ENCODE measurements at places on chromosomes 1 and 21.
A peak's percentile ranks its signal among the peaks of the same experiment; 100 is the strongest.

DNA sequence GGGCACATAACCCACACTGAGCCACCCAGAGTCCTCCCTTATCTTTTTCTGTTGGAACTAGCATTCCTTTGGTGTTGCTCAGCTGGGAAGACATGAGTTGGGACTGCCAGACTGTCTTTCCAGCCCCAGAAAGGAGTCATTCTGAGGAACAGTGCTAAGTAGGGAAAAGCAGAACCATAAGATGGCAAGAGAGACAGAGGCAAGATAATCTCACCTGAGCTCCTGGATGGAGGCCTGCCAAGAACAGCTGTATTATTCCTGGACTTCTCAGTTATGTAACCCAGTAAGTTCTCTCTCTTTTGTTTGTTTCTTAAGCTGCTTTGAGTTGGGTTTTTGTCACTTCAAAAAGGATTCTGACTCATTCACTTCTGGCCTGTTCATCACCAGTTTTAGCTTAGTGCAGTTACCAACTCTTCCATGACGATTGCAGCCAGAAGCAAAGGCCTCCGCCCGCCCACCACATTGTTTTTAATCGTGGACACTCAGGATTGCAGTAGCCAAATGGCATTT lies 134.4 kb downstream of the OMA1 start:
- no peak for DNase-seq

GRCh38 chr1:113887402-113888175 lies at the start of gene BCL2L15:
TSS of gene BCL2L15 (minus strand) at chr1:113887581. CDS start at chr1:113887375, 206 bp downstream.
- DNase-seq: no peak

DNA sequence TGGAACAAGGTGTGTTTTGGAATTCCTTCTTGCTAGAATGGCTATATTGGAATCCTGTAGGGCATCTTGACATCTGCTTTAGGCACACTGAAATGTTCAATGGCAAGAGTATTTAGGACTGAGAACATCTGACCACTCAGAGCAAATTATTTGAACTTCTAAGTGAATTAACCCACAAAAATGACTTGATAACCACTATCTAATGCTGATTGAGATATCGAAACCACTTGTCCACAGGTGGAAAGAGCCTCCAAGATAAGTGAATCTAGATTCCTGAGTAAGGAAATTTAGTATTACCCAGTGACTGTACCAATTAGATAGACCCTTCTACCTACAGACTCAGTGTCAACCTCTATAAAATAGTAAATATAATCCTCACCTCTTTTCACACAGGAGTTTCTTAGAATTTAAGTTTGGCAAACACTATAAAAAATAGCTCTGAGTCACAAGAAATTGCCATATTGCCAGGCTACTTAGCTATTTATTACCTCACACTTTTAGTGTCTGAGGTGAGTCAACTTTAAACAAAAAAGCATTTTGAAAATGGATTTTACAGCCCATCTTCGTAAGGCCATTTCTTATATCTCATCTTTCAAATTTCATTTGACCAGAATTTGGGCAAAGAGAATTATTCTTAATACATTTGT lies 421.8 kb downstream of the PTBP2 start:
- no peak for DNase-seq

DNA sequence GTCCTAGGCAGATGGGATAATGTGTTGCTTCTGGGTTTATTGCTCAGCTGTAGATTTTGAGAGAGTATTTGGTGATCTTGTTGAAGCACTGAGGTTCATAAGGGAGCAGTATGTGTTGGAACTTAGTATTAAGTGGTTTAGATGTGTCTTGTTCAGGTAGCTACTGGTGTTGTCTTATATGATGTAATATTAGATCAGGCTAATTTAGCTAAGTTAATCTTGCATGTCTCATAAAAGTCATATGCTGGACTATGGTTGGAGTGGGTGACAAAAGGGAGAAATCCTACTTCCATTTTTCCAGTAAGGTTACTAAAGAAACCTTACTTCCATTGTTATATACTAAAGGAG lies 196.4 kb downstream of the CLEC20A start:
- no peak for DNase-seq

DNA sequence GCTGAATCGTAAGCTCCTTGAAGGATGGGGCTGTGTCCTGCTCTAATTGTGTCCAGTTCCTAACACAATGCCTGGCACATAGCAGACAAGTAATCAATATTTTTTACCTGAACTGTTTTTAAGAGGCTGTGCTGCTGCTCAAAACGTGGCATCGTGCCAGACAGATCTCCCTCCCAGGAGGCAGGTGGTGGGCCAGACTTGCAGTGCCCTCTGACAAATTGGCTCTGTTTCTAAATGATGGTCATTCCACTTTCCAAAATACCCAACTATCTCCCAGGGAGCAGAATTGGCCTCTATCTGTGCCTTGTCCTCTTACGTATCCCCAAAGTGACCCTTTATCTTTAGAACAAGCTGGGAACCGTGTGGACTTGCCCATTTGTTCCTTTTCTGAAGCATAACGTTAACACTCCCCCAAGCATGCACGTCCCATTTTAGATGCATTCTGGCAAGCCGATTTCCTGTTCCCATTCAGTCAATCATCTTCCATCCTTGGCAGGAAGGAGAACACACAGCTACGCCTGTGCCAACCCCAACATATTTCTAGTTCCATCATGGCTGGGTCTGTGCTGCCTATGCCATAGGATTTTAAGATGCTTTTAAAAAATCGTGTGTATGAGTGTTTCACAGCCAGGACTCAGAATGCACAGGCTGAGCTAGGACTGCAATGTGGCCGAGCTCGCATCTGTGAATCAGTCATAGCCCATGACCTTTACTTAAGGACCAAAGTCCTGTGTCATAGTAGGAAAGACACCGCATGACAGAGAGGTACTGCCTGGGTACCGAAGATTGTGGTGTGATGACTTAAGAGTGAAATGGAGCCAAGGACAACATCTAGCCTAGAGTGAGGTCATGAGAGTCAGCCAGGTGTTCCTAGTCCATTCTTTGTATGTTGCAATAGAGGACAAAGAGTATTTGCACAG lies 408.6 kb downstream of the PRDM2 start:
- no peak for DNase-seq

- DNase-seq: no peak
Observed at GRCh38 chr1:96887501-96887900, 165.9 kb downstream of the PTBP2 start.

GRCh38 chr1:72637593-72637992 lies 355.3 kb upstream of the NEGR1 start:
- DNase-seq: no peak

GRCh38 chr1:232377494-232377770 lies 252.5 kb downstream of the SIPA1L2 start:
- no peak for DNase-seq

GRCh38 chr1:185767508-185768120 lies 33.4 kb downstream of the HMCN1 start:
- no peak for DNase-seq

DNA sequence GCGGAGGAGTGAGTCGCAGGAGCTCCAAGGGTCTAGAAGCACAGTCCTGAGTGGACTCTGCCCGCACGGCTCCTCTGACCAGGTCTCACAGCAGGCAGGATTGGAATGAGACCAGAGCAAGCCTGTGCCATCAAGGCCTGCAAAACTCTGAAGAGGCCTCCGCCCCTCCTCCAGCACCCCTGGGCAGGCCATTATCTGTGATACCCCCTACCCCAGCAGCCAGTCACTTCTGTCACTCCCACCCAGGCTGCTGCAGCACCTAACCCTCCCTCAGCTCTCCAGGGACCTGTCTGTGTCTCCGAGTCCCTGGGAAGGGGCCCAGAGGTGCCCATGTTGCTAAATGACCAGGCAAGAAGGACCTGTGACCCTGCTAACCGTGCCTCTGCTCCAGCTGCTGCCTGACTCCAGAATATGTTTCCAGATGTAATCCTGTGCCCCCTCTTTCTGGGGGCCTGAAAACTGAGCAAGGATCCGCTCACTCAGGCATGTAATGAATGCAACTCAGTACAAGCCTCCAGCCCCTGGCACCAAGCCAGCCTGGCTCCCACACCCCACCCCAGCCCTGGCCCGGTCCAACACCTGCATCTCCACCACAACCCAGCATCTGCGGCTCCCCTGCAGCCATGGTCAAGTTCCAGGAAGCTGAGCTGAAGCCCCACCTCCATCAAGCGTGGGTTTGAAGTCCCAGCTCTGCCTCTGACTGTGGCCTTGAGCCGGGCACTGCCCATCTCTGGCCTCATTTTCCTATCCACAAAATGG lies 22.1 kb upstream of the COL16A1 start:
- DNase-seq: no peak

- no peak for DNase-seq
Observed at GRCh38 chr1:25110485-25110884, 121.8 kb downstream of the SYF2 start.

DNA sequence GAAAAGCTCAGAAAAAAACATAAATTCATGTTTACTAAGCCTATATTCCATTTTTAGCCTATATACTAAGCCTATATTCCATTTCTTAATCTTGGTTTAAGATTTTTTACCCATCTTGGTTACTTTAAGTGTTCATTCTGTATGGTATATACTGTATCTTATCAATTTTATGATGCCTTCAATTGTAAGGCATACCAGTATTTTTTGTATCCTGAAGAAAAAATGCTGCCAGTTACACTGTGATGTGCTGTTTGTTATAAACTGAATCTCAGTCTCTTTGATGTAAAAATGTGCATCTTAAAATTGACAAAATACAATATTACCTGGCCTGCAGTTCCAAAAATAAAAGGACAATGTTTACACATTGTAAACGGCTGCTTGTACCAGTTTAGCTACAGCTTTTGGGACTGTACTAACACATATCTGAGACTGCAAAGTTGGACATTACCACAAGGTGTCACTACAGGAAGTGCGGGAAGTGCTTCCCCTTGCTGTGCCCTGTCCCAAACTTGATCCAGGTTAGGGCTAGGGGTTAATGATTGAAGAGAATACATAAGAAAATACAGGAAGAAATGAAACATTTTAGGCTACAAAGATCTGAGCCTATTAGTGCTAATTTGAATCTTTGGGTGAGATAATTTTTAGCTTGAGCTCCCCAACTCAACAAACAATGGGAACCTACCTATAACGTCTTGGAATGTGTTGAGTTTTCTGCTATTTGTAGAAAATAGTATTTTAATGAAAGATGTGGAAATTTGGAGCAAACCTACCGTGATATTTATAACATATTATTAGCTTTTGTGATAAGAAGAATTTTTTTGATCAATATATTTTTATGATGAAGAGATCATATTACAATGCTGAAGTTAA lies 108.9 kb downstream of the LBR start:
- DNase-seq: peak; percentile 57

DNA sequence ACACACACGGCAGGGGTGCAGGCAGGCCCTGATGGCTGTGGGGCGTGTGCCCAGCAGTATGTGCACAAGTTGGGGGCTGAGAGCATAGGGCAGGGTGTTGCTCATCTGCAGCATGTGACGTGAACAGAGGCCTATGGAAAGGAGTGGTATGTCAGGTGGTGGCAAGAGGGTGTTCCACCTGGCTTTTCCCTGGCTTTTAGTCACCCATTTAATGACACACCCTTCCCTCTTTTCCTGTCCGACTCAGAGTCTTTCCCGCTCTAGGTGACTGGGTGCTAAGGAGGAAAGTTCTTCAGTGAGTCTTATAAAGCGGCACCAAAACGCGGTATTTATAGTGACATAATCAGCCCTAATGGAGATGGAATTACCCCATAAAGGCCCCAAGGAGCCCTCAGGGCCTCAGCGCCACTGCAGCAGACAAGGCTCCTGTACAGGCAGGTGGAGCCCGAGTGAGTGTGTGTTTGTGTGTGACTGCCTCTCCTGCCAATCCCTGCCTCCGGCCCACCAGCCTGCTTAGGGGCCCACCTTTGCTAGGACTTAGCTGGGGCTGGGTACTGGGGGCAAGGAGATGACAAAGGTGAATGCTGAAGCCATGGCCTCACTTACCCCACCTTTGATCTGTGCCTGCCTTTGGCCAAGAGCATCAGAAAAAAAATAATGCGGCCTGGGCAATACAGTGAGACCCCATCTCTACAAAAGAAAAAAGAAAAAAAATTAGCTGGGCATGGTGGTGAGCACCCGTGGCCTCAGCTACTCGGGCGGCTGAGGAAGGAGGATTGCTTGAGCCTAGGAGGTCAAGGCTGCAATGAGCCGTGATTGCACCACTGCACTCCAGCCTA lies 3.3 kb upstream of the EPHA2 start:
- DNase-seq: no peak

GRCh38 chr1:115088115-115088778 lies 1.1 kb downstream of the TSPAN2 start:
- no peak for DNase-seq

DNA sequence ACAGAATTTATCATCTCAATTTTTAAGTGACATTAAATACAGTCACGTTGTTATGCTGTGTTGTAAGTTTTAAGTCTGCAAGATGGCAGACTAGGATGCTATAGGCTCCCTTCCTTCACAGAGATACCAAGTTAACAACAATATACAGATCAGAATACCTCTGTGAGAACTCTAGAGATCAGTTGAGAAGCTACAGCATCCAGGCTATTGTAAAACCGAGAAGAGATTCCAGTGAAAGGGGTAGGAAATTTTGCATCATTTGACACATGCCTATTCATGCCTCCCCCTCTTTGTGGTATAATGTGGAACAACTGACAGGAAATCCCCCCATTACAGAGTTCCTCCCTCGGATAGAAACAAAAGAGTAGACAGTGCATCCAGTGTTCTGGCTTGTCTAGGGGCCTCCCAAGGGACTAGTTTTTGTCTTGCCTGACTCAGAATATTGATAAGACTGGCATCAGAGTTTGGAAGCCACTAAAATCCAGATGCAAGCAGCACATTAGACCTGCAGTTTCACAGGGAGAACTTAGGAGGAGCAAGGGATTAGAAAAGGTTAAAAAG lies 80.6 kb downstream of the LBR start:
- no peak for DNase-seq

DNA sequence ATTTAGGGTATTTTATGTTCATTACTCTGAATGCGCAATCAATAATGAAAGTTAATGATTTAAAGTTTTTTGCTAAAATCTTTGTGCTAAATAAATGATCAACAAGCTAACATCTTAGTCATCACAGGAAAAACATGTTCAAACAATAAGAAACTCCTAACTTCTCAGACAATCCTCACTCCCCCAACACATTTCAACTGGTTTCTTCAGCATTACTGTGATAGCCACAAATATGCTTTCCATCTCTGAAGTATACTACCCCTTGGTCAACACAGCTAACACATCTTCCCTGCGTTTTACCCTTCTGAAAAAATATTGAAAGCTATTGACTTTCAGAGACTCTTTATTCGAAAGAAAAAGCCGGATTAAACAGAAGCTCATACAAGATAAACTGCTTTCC lies 85.8 kb downstream of the ZNF644 start:
- DNase-seq: no peak
